ENCODE measurements at places on chromosomes 16 and 17.

GRCh38 chr17:14813649-14814370, 451.3 kb downstream of the PMP22 start:
- DNase-seq: peak; percentile 29

DNA sequence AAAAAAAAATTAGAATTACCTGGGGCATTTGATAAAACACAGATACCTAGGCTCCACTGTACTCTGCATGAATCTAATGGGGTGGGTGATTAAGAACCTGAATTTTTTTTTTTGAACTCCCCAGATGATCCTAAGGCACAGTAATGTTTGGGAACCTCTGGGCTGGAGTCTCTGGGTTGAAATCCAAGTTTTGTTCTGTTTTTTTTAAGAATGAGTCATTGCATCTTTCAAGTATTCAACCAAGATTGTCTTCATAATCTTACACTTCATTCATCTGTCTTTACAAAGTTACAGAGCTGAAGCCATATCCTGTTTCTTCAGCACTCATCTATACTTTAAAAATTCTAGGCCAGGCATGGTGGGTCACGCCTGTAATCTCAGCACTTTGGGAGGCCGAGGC, 52.6 kb downstream of the PIGL start:
- DNase-seq: no peak

- peak; percentile 85 for DNase-seq
Observed at GRCh38 chr16:69563605-69564580, 1.9 kb upstream of the NFAT5 start.

DNA sequence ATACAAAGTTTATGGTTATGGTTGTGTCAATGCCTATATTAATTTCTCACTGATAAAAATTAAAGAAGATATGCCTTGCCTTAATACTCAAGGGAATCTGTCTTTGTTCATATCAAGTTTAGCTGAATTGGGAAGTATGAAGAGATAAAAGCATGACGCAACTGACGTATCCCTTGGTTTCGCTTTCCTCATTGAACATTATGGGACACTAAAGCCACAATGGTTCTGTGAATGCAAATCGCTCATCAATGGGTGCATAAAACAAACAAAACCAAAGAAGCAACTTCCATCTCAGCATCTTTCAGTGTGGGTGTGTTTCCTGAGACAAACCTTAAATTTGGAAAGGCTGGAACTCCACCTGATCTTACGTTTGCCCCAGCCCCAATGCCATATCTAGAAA, 108.2 kb downstream of the NPIPB5 start:
- no peak for DNase-seq

DNA sequence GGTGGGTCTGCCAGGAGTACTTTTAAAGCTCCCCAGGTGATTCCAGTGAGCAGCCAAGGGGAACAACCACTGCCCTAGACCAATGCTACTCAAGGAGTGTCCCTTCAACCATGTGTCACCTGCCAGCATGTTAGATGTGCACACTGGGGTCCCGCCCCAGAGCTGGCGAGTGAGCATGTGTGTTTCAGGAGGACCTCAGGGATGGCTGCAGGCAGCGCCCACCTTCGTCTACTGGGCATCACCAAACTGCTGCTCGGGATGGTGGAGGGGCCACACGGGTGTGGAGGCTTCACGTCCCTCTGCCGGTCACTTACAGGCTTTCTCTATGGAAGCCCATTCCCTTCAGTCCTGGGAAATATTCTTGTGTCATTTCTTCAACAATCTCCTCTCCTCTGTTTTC, 29.0 kb upstream of the DOC2B start:
- DNase-seq: no peak

DNA sequence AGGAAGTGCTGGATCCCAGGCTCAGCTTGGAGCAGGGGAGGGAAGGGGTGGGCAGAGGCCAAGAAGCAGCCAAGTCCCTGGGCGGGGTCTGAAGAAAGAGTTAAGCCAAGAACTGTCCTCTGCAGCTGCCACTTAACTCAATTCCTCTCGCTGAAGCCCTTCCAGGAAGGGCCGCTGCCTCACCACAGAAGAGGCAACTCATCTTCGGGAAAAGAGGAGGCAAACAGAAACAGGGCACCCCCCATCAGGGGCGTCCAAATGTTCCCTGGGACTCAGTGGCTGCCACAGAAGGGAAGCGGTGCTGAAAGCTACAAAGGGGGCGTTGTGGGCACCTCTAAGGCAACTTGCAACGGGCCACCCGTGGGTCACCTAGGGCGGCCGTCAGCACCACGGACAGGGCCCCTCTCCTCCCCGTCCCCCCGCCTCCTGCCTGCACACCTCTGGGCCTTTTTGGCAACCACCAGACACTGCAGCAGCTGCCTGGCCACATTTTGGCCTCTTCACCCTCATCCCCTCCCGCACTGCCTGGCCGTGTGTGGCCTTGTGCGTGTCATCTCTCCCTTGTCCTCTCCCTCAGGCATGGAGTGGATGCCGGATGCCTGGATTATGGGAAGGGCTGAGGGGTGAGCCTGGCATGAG, 2.5 kb downstream of the TLCD3B start:
- no peak for DNase-seq

- DNase-seq: no peak
Observed at GRCh38 chr16:68869492-68870088, 26.3 kb downstream of the TANGO6 start.

DNA sequence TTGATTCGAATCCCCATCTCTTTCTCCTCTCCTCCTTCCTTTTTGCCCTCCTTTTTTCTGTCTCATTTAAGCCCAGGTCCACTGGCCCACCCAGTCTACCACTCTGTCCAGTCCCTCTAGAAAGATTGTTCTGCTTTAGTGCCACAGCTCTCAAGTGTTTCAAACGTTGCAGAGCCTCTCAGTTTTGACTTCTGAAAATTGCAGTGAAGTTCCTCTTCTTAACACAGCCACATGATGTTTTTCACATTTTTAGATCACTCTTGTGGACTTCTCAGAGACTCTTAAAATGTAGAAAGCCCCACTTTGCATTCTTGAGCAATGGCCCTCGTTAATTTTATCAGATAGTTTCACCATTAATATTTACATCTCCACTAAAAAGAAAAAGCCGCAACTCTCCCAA, 253.1 kb downstream of the HAPSTR1 start:
- DNase-seq: no peak

- DNase-seq: peak; percentile 42
Observed at GRCh38 chr16:8959921-8960787, 3.6 kb downstream of the USP7 start.

DNA sequence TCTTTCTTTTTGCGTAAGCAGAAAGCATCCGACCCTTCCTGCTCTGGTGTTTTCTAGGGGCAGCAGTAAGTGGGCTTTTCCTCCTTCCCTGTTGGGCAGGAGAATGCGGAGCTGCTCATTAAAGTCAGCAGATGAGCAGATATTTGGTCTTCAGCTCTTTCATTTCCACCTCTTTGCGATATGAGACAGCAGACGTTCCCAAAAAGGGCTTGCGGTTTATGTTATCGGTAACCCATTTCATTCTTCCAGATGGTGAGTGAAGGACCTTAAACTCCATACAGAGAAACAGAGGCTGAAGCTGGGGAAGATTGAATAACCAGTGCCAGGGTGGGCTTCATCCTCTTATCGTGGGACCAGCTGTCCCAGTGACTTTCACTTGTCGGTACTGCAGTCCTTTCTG, 40.7 kb downstream of the KSR1 start:
- DNase-seq: no peak

DNA sequence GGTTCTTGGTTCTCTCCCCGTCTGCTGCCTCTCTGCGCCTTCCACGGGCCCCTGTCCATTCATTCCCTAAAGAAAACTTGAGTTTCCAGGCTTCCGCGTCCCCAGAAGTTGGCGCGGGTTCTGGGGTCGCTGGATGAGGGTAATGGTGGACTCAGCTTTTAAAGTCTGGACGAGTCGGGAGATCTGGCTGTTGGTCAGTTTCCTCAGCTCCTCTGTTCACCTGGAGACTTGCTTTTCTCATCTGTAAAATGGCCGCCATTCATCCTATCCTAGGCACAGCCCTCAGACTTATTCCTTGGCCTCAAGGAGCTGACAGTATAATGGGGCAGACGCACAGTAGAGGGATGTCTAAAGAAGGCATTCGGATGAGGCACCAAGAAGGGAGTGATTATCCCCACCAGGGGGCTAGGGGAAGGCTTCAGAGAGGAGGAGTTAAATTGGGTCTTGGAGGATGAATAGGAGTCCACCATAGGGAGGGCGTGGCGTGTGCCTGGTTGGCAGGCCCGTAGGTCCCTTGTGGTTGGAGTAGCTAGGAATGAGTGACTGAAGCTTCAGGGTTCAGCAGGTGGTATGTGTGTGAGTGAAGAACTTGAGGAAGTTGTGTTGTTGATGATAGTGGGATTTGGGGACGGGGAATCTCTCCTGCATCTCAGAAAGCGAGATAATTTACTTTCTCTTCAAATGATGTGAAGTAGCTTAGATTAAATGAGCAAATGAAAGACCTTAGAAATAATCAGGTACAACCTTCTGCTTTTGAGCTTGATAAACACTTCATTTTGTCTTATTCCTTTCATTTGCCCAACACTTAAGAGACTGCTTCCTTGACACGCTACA, 652 bp downstream of the VPS35L start:
- DNase-seq: peak; percentile 31

GRCh38 chr17:74249590-74250270, 24.3 kb upstream of the DNAI2 start:
- DNase-seq: no peak

- no peak for DNase-seq
Observed at GRCh38 chr16:88375996-88376834, 6.5 kb upstream of the ZNF469 start.

All from CD4-positive, alpha-beta T cell treated with Interleukin-4 for 1 hour (primary cell).